Sciatic nerve (tissue), 2 donors: ENCODE measurements at places on chromosomes 5 and 9. TPM values are rescaled to one million over a fixed set of nuclear protein-coding genes. Genes with fewer than 3 reads are reported as not detected.

DNA sequence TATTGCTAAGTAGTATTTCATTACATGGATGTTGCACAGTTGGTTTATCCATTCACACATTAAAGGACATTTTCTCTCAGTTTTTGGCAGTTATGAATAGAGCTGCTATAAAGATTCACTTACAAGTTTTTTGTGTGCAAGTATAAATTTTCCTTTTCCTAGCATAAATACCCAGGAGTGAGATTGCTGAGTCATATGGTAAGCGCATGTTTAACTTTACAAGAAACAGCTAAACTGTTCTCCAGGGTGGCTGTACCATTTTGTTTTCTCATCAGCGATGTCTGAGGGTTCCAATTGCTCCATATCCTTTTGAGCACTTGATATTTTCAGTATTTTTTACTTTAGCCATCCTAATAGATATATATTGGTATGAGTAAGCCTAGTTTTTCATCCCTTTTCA, 16.4 kb upstream of the ABCA1 start:
- DNase-seq, result no peak

DNA sequence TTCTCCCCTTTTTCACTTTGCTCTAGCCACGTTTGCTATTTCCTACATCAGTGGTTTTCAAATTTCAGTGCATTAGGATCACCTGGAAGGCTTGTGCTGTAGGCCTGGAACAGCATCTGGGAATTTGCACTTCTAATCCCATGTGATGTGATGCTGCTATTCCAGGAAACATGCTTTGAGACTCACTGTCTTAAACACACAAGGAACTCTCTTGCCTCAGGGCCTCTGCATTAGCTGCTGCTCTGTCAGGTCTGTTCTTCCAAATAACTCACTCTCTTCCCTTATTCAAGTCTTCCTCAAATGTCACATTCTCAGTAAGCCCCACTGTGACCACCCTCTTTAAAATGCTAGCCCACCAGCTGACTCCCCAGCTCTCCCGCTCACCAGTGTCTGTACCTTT, 204.0 kb downstream of the DNAH5 start:
- no peak for DNase-seq

GRCh38 chr9:17138503-17138902, 3.7 kb downstream of the CNTLN start:
- DNase-seq, result no peak

Gene SEC16A
- total RNA-seq, result 52.2 TPM

Gene MARCOL
- not detected for total RNA-seq

Gene ADRB2
- total RNA-seq, result 6.7 TPM
